Body of pancreas (tissue), 4 donors: ENCODE measurements at places on chromosomes 11 and 22. TPM values are rescaled to one million over a fixed set of nuclear protein-coding genes. Genes with fewer than 3 reads are reported as not detected.

JHY gene
- 2.3 TPM for total RNA-seq

C11orf42 gene
- not detected for total RNA-seq

C22orf15 gene
- not detected for total RNA-seq

APOA1 gene
- total RNA-seq = 1.0 TPM

CHST1 gene
- 2.0 TPM for total RNA-seq
